Bronchial epithelial cell (primary cell): ENCODE measurements at places on chromosomes 16 and 17. TPM values are rescaled to one million over a fixed set of nuclear protein-coding genes. Genes with fewer than 3 reads are reported as not detected.

- no peak for DNase-seq
Observed at GRCh38 chr17:41777157-41777573, 9.3 kb downstream of the JUP start.

GRCh38 chr17:65857718-65858117 is 296.3 kb upstream of the AXIN2 start:
- no peak for DNase-seq

- no peak for DNase-seq
Observed at GRCh38 chr17:10050597-10051101, 145.6 kb upstream of the RCVRN start.

SMPD3 gene
- total RNA-seq = under 0.01 TPM in 1 of 2 replicates, not detected in the other

DNA sequence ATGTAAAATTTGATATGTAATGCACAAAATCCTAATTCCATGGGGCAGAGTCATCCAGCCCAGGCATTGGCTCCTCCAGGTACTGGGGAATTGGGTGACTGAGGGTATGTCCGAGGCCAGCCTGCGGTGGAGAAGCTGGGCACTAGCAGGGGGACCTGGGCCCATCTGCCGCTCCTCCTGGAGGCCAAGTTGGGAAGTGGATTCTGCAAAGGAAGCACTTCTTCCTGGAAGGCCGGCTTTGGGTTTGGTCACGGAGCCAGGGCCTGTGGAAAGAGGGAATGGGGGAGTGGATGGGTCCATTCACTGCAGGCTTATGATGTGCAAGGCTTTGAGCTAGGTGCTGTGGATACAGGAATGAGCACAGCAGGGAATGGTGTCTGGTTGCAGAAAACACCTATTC is 85.8 kb downstream of the GNAO1 start:
- DNase-seq = no peak

DNA sequence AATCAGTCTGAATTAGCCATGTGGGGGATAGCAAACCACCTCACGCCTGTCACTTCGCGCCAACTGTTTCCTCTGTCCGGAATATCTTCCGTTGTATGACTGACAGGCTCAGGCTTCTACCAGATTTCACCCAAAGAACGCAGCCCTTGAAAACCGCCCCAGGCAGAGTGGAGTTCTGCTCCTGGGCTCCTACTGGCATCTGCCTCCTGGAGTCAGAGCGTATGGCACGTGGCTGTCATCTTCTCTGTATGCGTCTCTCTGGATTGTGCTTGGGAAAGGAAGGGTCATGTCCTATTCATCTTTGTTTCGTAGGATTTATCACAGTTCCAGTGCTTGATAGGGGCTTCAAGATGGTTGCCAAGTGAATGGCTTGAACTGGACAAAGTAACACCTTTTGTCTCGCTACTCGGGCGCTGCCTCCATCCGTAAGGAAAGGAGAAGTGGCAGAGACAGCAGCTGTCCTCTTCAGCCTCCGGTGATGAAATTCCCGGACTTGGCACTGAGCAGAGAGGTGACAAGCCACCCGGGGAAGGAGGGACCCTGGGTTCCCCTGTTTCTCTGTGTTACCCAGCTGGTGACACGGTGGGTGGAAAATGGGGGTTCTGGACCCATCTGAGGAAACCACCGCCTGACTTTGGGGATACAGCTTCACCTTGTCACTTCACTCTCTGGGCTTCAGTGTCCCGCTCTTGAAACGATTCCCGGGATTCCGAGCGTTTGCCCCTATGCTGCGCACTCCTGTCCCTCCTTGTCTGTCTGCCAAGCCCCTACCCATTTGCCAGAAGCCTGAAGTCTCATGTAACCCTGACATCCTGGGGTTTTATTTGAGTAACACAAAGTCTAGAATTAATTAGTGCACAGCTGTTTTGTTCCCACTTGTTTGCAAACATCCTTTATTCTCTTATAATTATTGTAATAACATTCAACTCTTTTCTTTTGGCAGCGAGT is 13.9 kb downstream of the KIAA0513 start:
- no peak for DNase-seq

ITGB3 gene
- 0.26 and 0.51 TPM in 2 replicates for total RNA-seq

KRTAP1-5 gene
- total RNA-seq = not detected in 2 replicates

SRCAP gene
- 10.0 and 13.7 TPM in 2 replicates for total RNA-seq

DNA sequence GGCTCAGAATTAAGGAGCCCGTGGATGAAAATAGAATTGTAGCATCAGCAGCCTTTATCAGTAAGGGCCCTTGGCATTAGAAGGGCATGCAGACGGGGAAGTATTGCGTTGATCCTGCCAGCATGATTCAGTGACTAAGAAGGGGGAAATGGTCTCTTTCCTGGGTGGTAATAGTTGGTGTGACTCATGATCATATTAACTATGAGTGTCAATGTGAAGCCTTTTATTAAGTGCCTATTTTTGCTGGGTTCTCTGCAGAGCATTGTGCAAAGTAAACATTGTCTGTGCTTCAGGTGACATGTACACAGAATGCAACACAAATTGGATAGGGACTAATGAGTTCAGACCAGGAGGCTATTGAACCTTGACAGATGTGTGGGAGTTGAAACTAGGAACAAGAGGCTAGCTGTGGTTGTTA is 24.5 kb downstream of the RCVRN start:
- DNase-seq = peak; percentile 86

- peak; percentile 49 for DNase-seq
Observed at GRCh38 chr17:41026715-41027471, at the start of gene KRTAP1-5. Gene KRTAP1-5 (minus strand): TSS chr17:41027208. CDS start chr17:41027155, 53 bp downstream.

GRCh38 chr16:77406680-77407079 is 28.2 kb downstream of the ADAMTS18 start:
- peak; percentile 7 for DNase-seq

GRCh38 chr17:50311112-50311460 is 34.8 kb upstream of the XYLT2 start:
- no peak for DNase-seq

DNA sequence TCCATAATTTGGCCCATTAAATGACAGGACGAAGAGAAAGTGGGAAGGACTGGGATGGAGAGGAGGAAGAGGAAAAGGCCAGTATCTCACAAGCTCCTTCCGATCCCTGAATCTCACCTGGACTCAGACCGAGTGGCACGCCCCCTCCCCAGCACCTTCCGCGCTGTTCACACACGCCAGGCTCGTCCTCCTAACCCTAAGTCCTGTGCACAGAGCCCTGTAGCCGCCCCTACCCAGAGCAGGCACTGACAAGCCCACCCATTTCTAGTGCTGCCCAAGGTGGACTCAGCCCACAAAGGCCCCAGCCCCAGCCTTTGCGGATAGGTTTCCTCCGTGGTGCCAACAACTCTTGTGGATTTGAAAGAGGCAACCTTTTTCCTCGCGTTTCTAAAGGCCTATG is 9.2 kb downstream of the HS3ST3B1 start:
- DNase-seq = no peak

DNA sequence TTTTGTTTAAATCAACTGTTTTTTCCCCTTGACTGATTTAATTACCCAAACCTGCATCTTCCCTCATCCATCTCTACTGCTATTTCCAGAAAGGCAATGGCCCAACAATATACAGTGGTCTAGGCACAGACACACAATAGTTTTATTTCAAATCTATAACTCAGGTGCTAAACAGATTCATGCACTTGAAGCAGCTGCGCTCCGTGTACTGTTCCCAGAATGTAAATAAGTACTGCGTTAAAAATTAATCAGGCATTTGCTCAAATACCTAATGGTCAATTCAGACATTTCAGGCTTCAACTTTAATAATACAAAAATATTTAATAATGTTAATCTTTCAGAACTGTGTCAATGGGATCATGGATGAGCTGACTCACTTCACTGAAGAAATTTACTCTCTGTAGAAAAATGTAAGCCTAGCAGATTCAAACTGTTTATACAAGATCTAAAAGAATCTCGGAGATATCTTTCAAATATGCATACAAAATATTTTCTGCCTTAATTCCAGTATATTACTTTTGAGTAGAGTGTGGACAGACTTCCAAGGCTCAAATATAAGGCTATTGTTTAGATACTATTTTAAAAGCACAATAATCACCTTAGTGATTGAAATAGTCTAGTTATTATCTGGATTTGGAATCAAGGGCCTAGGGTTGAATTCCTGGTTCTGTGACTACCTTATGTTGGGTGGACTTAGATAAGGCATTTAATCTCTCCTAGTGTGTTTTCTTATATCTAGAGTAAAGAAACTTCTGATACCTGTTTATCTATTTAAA is 97.4 kb upstream of the PSMD7 start:
- no peak for DNase-seq

GRCh38 chr17:40095351-40095943 is 4.9 kb downstream of the NR1D1 start:
- DNase-seq = no peak

GRCh38 chr16:85374571-85374872 is 238.6 kb upstream of the GSE1 start:
- DNase-seq = no peak

- no peak for DNase-seq
Observed at GRCh38 chr17:32626379-32626791, 139.6 kb downstream of the CDK5R1 start.

ERN1 gene
- 22.1 and 35.2 TPM in 2 replicates for total RNA-seq

DNA sequence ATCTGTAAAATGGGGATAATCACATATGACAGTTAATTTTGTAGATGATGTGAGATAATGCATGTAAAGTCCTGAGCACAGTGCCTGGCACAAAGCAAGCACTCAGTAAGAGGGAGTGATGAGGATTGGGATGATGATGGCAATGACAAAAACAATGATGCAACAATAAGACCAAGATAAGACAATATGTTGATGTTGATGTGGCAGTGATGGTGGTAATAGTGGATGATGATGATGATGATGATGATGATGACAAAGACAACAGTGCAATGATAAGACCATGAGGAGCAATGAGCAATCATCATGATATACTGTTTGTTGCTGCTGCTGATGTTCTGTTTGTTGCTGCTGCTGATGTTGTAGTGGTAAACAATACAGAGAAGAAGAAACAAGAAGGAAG is 344.1 kb downstream of the NPIPA8 start:
- DNase-seq = no peak

GRCh38 chr16:77085981-77086380 is 105.0 kb upstream of the MON1B start:
- no peak for DNase-seq
